ENCODE measurements at places on chromosomes 7 and 10. TPM values are rescaled to one million over a fixed set of nuclear protein-coding genes. Genes with fewer than 3 reads are reported as not detected.
A peak's percentile ranks its signal among the peaks of the same experiment; 100 is the strongest.

DNA sequence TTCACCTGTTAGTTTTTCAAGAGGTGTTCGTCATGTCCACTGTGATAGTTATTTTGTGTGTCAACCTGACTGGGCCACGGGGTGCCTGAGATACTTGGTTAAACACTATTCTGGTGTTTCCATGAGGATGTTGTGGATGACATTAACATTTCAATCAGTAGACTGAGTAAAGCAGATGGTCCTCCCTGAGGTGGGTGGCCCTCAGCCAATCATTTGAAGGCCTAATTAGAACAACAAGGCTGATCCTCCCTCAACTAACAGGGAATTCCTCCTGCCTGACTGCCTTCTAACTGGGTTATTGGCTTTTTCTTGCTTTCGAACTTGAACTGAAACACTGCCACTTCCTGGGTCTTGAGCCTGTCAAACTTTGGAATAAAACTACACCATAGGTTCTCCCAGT is 75.8 kb downstream of the ENO4 start:
- H3K27ac ChIP-seq: no peak overlapping the region
- DNase-seq: no peak
- H3K27me3 ChIP-seq: no peaks in the 10 kb centered on the region

GRCh38 chr7:91566402-91566732 is 302.1 kb downstream of the FZD1 start:
- no peaks in the 10 kb centered on the region for H3K4me1 ChIP-seq
- H3K27ac ChIP-seq: no peak overlapping the region
- no peaks in the 10 kb centered on the region for H3K27me3 ChIP-seq
- DNase-seq: no peak
- no peaks in the 10 kb centered on the region for H3K36me3 ChIP-seq
- H3K4me3 ChIP-seq: no peak overlapping the region

DNA sequence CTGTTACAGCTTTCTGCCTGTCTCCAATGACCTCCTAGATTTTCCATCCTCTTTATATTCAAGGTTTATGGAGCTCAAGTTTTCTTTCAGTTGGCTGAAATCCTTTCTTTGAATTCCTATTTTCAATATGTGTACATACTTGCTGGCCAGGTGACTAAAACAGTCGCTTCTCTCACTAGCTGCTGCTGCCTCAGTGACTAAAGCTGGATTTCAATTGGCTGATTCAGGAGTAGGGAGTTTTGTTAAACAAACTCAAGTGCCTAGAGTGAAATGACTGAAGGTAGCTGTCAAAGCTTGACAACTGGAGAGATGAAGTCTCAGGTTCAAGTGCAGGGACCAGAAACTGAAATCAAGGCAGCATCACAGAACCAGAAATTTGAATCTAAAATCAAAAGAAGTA is 6.7 kb upstream of the POLR1F start:
- no peak overlapping the region for H3K4me3 ChIP-seq
- H3K27me3 ChIP-seq: peaks cover 12% of the 10 kb centered on the region
- DNase-seq: no peak
- no peaks in the 10 kb centered on the region for H3K36me3 ChIP-seq
- no peaks in the 10 kb centered on the region for H3K4me1 ChIP-seq

DNA sequence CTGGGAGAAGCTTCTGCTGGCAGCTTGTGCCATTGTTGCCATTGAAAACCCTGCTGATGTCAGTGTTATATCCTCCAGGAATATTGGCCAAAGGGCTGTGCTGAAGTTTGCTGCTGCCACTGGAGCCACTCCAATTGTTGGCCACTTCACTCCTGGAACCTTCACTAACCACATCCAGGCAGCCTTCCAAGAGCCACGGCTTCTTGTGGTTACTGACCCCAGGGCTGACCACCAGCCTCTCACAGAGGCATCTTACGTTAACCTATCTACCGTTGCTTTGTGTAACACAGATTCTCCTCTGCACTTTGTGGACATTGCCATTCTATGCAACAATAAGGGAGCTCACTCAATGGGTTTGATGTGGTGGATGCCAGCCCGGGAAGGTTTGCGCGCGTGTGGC is 220.7 kb downstream of the ADK start:
- no peaks in the 10 kb centered on the region for H3K27me3 ChIP-seq
- no peak for DNase-seq
- no peak overlapping the region for H3K27ac ChIP-seq
- no peaks in the 10 kb centered on the region for H3K36me3 ChIP-seq
- H3K4me3 ChIP-seq: no peak overlapping the region
- H3K4me1 ChIP-seq: no peaks in the 10 kb centered on the region

DNA sequence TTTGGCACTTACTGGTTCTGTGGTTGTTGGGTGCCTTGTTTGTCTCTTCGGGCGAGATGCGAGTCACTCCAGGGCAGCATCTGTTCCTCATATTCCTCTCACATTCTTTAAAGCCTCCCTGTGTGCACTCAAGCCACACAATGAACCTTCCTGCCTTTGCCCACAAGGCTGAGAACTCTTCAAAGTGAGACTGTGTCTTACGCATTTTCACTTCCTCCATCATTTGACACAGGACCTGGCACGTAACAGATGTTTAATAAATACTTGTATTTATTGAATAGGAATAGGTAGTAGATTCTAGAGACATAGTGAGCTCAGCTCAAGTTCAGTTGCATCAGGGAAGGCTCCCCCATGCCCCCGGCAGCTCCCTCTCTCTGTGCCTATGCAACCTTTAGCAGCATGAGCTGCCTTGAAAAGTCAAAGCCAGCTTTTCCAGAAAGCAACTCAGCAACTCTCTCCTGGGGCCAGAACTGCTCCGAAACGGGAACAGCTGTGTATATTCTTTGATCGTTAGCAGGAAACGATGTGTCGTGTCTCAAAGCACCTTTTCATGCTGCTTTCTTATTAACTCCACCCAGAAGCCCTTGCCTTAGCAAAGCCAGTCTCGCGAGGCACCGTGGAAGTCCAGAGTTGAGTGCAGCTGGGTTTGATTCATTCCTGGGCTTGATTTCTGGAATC is 97.5 kb downstream of the PFKFB3 start:
- H3K4me1 ChIP-seq: peaks cover 8% of the 10 kb centered on the region
- H3K36me3 ChIP-seq: no peaks in the 10 kb centered on the region
- H3K4me3 ChIP-seq: no peak overlapping the region
- peak; percentile 43 for DNase-seq

The JAKMIP3 gene
- 2.0 TPM for total RNA-seq

GRCh38 chr7:144384071-144384470 is 19.4 kb downstream of the NOBOX start:
- H3K4me1 ChIP-seq: no peaks in the 10 kb centered on the region
- no peaks in the 10 kb centered on the region for H3K27me3 ChIP-seq
- no peak overlapping the region for H3K27ac ChIP-seq
